ENCODE measurements at places on chromosomes 6 and 20. TPM values are rescaled to one million over a fixed set of nuclear protein-coding genes. Genes with fewer than 3 reads are reported as not detected.
A peak's percentile ranks its signal among the peaks of the same experiment; 100 is the strongest.

DNA sequence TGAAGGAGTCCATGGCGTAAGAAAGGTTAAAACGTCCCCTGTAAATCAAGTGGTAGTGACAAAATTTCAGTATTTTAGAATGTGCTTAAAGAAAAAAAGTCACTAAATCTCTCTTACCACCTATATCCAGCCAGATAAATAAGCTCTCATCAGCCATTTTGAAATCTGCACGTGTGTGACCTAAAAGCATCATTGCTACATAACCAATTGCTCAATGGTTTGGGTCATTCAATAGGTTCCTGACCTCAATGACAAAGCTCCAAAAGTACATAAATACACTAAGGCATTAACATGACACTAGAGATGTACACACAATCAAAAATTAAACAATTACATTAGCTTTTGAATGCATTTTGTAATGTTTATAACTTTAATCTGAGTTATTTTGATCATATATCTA is 272.4 kb downstream of the GMDS start:
- DNase-seq, result no peak

Gene PDYN
- polyA plus RNA-seq, result not detected

Gene MUC21
- polyA plus RNA-seq, result not detected

DNA sequence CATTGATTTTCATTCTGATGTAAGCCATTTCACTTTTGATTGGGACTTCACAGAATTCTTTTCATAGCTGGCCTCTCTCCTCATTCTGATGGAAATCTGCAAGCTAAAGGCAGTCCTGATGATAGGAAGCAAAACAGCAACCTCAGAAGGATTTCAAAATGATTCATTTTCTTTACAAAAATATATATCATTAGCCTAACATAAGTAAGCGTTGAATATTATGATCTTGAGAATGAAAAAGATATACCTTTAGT is 143.1 kb upstream of the GJE1 start:
- DNase-seq, result no peak

DNA sequence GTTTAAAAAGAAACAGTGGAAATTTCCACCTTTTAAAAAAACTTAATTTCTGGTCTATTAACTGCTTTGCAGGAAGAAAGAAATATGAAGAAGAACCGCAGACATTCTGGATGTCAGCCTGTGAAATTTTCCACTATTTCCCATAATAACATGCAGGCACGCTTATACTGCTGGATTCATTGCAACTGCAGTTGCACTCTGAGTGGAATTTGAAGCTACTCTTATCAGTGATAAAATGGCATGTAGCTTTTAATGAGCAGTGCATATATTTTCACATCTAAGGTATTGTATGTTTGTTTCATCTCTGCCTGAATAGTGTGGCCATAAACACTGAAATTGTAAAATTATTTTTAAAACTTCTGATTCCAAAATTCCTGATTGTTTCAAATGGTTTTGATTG is 28.2 kb downstream of the NCOA3 start:
- no peak for DNase-seq

Gene PTCHD4
- polyA plus RNA-seq, result 0.11 TPM

Gene USP49
- polyA plus RNA-seq, result 1.1 TPM

GRCh38 chr6:43970913-43971775 is 156.1 kb downstream of the MRPL14 start:
- DNase-seq, result no peak

- no peak for DNase-seq
Measured at GRCh38 chr20:19382386-19383340, 170.2 kb downstream of the SLC24A3 start.

DNA sequence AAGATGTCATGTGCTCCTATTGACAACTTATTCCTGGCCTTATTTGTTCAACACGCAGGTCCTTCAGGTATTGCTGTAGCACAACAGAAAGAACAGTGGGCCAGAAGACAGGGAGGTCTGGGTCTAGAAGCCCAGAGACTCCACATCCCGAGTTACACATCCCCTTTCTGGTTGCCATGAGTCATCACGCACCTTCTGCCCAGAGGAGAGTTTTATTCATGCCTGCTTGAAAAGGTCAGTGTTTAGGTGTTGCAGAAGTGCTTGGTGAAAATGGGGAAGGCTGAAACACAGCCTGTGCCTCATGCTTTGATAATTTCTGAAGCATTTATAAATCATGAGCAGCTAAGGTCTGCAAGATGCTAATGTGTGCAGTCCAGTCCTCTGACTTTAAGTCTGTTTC is 256.4 kb downstream of the GMPR start:
- no peak for DNase-seq

GRCh38 chr6:33834401-33835392 is 30.9 kb upstream of the MLN start:
- DNase-seq, result no peak

- no peak for DNase-seq
Measured at GRCh38 chr20:44159711-44160110, 27.3 kb downstream of the JPH2 start.

GRCh38 chr20:7090811-7091210 is 323.3 kb downstream of the BMP2 start:
- no peak for DNase-seq

Gene DAAM2
- polyA plus RNA-seq, result 6.4 TPM

Gene IPCEF1
- polyA plus RNA-seq, result 0.11 TPM

- peak; percentile 63 for DNase-seq
Measured at GRCh38 chr6:44104481-44105021, 22.7 kb downstream of the MRPL14 start.

Gene HTR1E
- polyA plus RNA-seq, result not detected

Gene CABLES2
- polyA plus RNA-seq, result 2.9 TPM

All from heart left ventricle (tissue), 16 donors.